Ascending aorta (tissue), 2 donors: ENCODE measurements at places on chromosomes 5 and 9. TPM values are rescaled to one million over a fixed set of nuclear protein-coding genes. Genes with fewer than 3 reads are reported as not detected.

- H3K36me3 ChIP-seq, result no peaks in the 10 kb centered on the region
- no peak overlapping the region for H3K4me3 ChIP-seq
- no peaks in the 10 kb centered on the region for H3K27me3 ChIP-seq
- no peak for DNase-seq
Measured at GRCh38 chr9:109331353-109331752, 10.5 kb upstream of the EPB41L4B start.

TAF11L5 gene
- not detected for total RNA-seq

RMND5B gene
- total RNA-seq, result 81.6 TPM

GRCh38 chr9:115747731-115748130, 405.9 kb upstream of the PAPPA start:
- H3K4me1 ChIP-seq, result no peaks in the 10 kb centered on the region
- H3K27me3 ChIP-seq, result no peaks in the 10 kb centered on the region
- no peak overlapping the region for H3K4me3 ChIP-seq

- no peak for DNase-seq
- H3K36me3 ChIP-seq, result no peaks in the 10 kb centered on the region
- H3K27me3 ChIP-seq, result peaks cover 63% of the 10 kb centered on the region
- no peak overlapping the region for H3K4me3 ChIP-seq
- H3K27ac ChIP-seq, result no peak overlapping the region
Measured at GRCh38 chr9:137161558-137162486, 8.0 kb downstream of the LRRC26 start.

DNA sequence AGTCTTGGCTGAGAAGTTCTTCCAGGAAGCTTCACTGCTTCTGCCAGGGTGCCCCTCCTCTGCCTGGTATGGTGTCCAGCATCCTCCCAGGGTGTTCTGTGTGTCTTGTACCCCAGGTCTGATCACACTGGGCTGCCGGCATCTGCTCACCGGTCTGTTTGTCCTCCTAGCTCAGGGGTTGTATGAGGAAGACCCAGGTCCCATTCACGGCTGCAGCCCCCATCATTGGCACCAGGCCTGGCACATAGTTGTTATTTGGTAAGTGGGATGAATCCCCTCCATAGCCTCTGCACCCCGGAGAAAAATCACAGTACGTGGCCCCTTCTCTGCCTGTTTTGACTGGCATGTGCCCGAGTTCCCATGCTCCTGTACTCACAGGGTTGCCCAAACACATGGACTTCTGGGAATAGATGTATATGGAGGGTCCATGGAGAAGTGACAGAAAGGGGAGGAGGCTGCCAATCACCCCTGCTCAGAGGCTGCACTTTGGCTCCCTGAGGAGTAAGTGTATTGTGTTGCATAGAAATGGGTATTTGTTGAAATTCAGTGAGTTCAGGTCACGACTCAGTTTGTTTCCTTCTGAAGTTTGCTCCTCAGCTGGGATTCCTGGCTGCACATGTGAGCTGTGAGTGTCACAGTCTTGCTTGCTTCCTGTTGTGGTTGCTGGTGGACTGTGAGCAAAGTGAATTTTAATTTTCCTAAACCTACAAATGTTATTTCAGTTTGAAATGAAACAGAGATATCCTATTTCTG, 96.2 kb downstream of the HSPA4 start:
- H3K36me3 ChIP-seq, result no peaks in the 10 kb centered on the region
- H3K4me3 ChIP-seq, result no peak overlapping the region
- H3K27me3 ChIP-seq, result no peaks in the 10 kb centered on the region
- DNase-seq, result no peak

DNA sequence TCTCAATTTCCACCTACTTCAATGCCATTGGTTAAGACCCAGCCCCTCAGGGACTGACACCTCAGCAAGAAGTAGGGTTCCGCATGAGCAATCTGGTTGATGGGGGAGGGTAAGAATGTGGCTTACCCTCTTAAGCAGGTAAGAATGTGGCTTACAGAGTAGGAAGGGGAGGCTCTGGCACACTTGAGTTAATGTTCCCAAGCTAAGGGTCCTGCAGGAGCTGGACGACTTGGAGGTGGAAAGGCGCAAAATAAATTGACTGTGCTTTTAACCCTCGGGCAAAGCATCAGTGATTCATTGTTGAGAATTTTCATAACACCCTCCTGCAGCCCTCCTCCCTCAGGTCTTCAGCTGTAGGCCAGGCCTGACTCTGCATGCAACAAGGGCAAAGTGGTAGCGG, 24.9 kb upstream of the ADRA1B start:
- H3K27ac ChIP-seq, result no peak overlapping the region
- H3K4me3 ChIP-seq, result no peak overlapping the region
- no peaks in the 10 kb centered on the region for H3K4me1 ChIP-seq
